Tibial nerve (tissue), 4 donors: ENCODE measurements at places on chromosomes 1 and 21. TPM values are rescaled to one million over a fixed set of nuclear protein-coding genes. Genes with fewer than 3 reads are reported as not detected.

The CD101 gene
- not detected for total RNA-seq

The ZBTB8A gene
- total RNA-seq: 10.3 TPM

The RHD gene
- total RNA-seq: not detected

The RGS8 gene
- not detected for total RNA-seq

The BRINP2 gene
- total RNA-seq: not detected

The LAPTM5 gene
- 41.5 TPM for total RNA-seq

The HAO2 gene
- not detected for total RNA-seq

The PRDM16 gene
- 12.2 TPM for total RNA-seq

The S100A13 gene
- 105 TPM for total RNA-seq

The A3GALT2 gene
- total RNA-seq: 0.42 TPM

The PDC gene
- total RNA-seq: not detected

The CFAP298 gene
- total RNA-seq: 14.5 TPM

The PGBD5 gene
- total RNA-seq: 1.4 TPM

DNA sequence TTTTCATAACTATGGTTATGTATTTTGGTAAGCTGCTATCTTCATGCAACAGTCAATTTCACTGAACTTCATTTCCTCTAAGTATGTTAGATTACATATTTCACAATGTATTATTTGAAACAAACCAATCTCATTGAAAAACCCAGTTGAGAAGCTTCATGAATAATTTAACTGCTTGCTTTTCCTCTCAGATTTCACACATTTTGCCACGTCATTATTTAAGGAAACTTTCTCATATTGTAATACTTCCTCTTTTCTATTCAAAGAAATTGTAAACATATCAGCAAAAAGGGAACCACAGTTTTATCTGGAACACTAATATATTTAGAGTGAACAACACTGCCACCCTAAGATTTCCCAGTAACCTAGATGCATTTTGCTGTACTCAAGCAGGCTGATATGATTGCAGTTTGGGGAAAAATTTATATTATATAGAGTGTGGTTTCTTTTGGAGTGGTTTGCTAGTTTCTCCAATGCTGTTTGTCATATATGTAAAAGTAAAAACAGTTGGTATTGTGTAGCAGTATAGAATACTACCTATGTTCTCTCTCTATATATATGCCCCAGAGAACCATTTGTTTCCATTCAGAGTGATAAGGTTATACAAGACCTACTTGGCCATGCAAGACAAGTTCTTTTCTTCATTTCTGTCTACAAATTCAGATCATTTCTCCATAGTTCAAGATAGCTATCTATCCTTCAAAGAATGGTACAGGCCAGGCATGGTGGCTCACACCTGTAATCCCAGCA lies 28.4 kb upstream of the AHCTF1 start:
- H3K27me3 ChIP-seq: no peaks in the 10 kb centered on the region
- no peak for DNase-seq
- H3K4me1 ChIP-seq: no peaks in the 10 kb centered on the region
- peak overlapping the region; percentile 61 for H3K27ac ChIP-seq
- H3K4me3 ChIP-seq: no peak overlapping the region

- H3K4me3 ChIP-seq: no peak overlapping the region
- H3K4me1 ChIP-seq: peaks cover 67% of the 10 kb centered on the region
- H3K36me3 ChIP-seq: no peaks in the 10 kb centered on the region
- H3K27ac ChIP-seq: no peak overlapping the region
- no peaks in the 10 kb centered on the region for H3K27me3 ChIP-seq
Measured at GRCh38 chr1:203271018-203271743, 34.1 kb upstream of the BTG2 start.

DNA sequence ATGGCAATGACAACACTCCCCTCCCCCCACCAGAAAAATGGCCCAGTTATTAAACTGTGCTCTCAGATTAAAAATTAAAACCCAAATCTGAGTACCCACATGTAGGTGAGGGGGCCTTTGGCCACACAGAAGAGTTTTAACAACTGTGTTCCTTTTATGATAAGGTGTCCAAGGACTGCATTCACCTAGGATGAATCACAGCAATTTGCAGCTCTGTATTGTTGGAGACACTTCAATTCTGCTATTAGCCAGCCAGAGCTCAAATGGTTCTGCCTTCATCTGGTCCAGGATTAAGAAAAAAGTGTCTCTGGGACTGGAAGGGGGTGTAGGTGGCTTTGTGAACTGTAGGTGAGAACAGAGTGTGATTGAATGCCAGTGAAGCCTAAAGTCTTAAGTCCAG lies 43.3 kb upstream of the DIRAS3 start:
- no peak overlapping the region for H3K27ac ChIP-seq
- H3K4me3 ChIP-seq: no peak overlapping the region
- no peak for DNase-seq
- no peaks in the 10 kb centered on the region for H3K36me3 ChIP-seq
- H3K27me3 ChIP-seq: no peaks in the 10 kb centered on the region

DNA sequence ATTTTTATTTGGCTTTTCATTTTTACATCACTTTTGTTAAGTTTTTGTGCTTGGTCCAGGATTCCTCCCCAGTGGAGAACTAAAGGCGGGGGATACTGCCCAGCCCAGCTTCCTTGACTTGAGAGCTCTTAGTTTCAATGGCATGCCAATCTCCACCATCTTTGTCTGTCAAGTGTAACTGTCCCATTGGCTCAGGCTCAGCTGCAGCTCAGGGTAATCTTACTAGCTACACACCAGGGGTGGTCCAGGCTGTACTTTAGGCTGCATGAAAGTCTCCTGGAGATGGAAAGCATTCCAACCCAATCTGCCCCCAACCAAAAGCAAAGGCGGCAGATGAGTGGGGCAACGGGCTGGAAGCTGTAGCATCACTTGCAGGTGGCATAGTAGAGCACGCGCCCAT lies 31.4 kb downstream of the CAMK1G start:
- no peaks in the 10 kb centered on the region for H3K27me3 ChIP-seq
- H3K4me3 ChIP-seq: no peak overlapping the region
- no peaks in the 10 kb centered on the region for H3K36me3 ChIP-seq
- no peaks in the 10 kb centered on the region for H3K4me1 ChIP-seq
- no peak overlapping the region for H3K27ac ChIP-seq
- no peak for DNase-seq

DNA sequence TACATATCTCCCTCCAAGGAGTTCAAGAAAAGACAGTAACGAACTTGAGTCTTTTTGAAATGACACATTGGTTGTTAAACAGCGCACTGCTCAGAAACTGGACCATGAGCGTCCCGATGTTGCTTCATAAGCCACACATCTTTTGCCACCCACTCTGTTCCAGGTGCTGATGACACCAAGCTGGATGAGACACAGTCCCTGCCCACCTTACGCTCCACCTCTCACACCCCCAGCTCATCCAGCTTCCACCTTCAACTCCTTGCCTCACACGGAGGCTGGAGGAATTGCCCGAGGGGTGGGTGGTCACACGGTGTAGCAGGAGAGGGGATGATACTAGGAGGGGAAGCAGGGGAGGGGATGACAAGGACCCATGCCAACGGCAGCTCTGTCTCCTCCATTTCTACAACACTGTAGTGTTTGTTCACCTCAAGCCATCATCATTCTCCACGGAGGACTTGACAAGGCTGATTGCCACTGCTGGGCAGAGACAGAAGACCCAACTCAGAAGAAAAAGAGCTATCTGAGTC lies 148.5 kb upstream of the TNR start:
- no peak overlapping the region for H3K27ac ChIP-seq
- H3K27me3 ChIP-seq: no peaks in the 10 kb centered on the region
- DNase-seq: no peak
- H3K36me3 ChIP-seq: no peaks in the 10 kb centered on the region
- no peaks in the 10 kb centered on the region for H3K4me1 ChIP-seq

GRCh38 chr21:29170944-29171343 lies 40.5 kb downstream of the MAP3K7CL start:
- no peak for DNase-seq
- H3K4me1 ChIP-seq: peaks cover 13% of the 10 kb centered on the region
- H3K27me3 ChIP-seq: no peaks in the 10 kb centered on the region

- H3K4me3 ChIP-seq: no peak overlapping the region
- no peaks in the 10 kb centered on the region for H3K27me3 ChIP-seq
- no peak for DNase-seq
- no peaks in the 10 kb centered on the region for H3K36me3 ChIP-seq
Measured at GRCh38 chr1:198234520-198235251, 77.9 kb downstream of the NEK7 start.

GRCh38 chr1:166273618-166274017 lies 106.8 kb upstream of the FAM78B start:
- no peak for DNase-seq
- H3K4me1 ChIP-seq: no peaks in the 10 kb centered on the region
- H3K27ac ChIP-seq: no peak overlapping the region
- no peaks in the 10 kb centered on the region for H3K27me3 ChIP-seq

DNA sequence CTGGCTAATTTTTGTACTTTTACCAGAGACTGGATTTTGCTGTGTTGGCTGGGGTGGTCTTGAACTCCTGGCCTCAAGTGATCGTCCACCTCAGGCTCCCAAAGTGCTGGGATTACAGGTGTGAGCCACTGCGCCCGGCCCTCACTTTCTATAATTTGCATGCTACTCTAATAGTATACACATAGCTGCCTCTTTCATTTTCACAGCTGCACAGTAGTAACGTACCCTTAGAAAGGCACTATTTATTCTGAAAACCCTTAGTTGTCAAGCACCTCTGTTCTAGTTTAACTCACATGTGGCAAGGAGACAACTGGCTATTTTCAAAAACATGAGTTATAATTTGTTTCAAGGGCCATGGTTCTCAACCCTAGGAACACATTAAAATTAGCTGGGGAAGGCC lies 17.2 kb downstream of the TPM3 start:
- no peak overlapping the region for H3K27ac ChIP-seq
- H3K4me3 ChIP-seq: no peak overlapping the region
- no peak for DNase-seq
- peaks cover 46% of the 10 kb centered on the region for H3K4me1 ChIP-seq

DNA sequence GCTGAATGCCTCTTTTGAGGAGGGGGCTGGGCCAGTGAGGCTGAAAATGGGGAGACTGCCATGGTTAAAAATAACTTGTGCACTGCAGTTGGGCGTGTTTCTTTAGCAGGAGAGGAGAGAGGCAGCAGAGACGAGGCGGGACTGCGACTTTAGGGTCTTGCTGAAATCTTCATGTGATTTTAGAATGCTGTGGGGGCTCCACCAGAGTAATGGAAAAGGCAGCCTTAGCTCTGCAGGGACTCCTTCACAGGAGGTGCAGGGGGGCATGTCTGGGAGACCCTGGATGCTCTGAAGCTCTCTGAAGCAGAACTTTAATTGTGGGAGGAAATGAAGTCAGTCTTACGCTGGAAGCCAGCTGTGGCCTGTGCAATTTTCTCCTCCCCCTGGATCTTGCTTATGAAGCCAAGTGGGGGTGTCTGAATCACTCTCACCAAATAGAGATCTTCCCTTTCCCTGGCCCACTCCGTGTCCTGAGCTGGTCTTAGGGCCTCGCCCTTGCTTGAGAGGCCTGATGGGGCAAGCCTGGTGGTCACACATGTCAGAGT lies 60.8 kb downstream of the NDUFS5 start:
- peaks cover 21% of the 10 kb centered on the region for H3K27me3 ChIP-seq
- H3K4me1 ChIP-seq: no peaks in the 10 kb centered on the region
- DNase-seq: no peak
- peak overlapping the region; percentile 34 for H3K27ac ChIP-seq
- no peaks in the 10 kb centered on the region for H3K36me3 ChIP-seq

- no peak overlapping the region for H3K4me3 ChIP-seq
- no peaks in the 10 kb centered on the region for H3K4me1 ChIP-seq
- no peak for DNase-seq
- no peaks in the 10 kb centered on the region for H3K27me3 ChIP-seq
- no peaks in the 10 kb centered on the region for H3K36me3 ChIP-seq
Measured at GRCh38 chr1:26811708-26812107, 14.8 kb upstream of the ZDHHC18 start.

DNA sequence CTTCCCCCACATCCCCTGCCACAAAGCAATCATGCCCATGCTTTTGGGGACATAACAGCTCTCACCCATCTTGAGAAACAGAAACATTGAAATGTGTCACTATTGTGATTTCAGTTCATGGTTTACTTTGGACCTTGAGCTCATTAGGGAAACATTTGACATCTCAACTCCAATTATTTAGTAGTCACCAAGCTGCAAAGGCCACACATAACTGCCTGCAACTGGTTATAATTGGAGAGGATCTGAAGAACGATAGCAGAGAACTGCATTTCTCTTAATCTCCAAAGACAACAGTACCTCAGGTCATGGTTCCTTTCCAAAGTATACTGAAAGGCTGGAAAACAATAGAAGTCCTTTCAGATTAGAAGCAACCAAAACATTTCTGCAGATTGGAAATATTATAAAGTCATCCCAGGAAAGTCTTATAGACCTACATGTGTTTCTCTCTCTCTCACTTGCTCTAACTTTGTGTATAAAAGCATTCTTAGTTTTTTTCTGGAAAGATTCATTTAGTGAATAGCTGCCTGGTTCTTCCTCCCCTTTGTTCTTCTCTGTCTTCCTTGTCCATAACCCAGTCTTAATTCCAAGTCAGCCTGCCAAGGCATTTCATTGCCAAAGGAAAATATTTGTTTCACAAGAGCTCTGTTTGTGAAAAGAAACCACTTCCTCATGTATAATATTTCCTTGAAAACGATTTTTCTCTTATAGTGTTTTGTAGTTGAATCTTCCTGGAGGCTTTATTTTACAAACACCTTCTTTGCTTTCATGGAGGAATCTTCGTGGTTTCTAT lies 426.8 kb downstream of the ADGRL2 start:
- no peaks in the 10 kb centered on the region for H3K27me3 ChIP-seq
- no peaks in the 10 kb centered on the region for H3K36me3 ChIP-seq
- H3K4me3 ChIP-seq: no peak overlapping the region
- no peak for DNase-seq

GRCh38 chr1:61284248-61284854 lies 202.0 kb downstream of the NFIA start:
- no peaks in the 10 kb centered on the region for H3K27me3 ChIP-seq
- no peaks in the 10 kb centered on the region for H3K36me3 ChIP-seq
- DNase-seq: no peak
- no peak overlapping the region for H3K4me3 ChIP-seq
- H3K4me1 ChIP-seq: peaks cover 8% of the 10 kb centered on the region

- H3K27ac ChIP-seq: no peak overlapping the region
- DNase-seq: no peak
- peaks cover 8% of the 10 kb centered on the region for H3K4me1 ChIP-seq
- H3K4me3 ChIP-seq: no peak overlapping the region
- no peaks in the 10 kb centered on the region for H3K36me3 ChIP-seq
Measured at GRCh38 chr1:223230161-223230881, 87.3 kb upstream of the TLR5 start.

DNA sequence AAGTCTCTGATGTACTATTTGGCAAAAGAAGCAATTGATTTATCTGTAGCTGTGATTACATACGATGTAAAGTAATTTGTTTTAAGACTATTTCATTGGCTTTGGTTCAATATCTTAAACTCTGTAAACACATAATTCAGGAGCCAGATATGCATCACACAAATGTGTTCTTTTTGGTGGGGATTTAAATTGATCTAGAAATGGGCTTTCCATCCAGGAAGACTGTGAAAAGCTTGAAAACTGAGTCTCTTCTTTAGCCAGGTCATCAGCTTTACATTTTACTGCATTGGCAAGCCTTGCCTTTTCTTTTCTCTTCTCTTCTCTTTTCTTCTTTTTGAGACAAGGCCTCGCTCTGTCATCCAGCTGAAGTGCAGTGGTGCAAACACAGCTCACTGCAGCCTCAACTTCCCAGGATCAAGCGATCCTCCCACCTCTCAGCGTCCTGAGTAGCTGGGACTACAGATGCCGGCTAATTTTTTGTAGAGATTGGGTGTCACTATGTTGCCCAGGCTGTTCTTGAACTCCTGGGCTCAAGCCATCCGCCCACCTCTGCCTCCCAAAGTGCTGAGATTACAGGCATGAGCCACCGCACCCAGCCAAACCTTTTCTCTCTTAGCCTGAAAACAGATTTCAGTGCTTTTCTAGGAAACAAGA lies 1.4 kb downstream of the RCAN3 start:
- no peaks in the 10 kb centered on the region for H3K36me3 ChIP-seq
- H3K4me3 ChIP-seq: peak overlapping the region; percentile 49
- H3K27ac ChIP-seq: no peak overlapping the region
- DNase-seq: no peak
- no peaks in the 10 kb centered on the region for H3K4me1 ChIP-seq
